ENCODE measurements at places on chromosomes 1 and 21. TPM values are rescaled to one million over a fixed set of nuclear protein-coding genes. Genes with fewer than 3 reads are reported as not detected.
A peak's percentile ranks its signal among the peaks of the same experiment; 100 is the strongest.

The TTF2 gene
- total RNA-seq: 16.1 TPM

The CD247 gene
- 6.5 TPM for total RNA-seq

GRCh38 chr1:211035821-211036380, 98.0 kb downstream of the KCNH1 start:
- no peak for DNase-seq

The IL20 gene
- total RNA-seq: 2.2 TPM

The LCE2B gene
- not detected for total RNA-seq

The NTMT2 gene
- total RNA-seq: not detected

The RNU1-1 gene
- total RNA-seq: under 0.01 TPM

The C1orf94 gene
- 0.72 TPM for total RNA-seq

DNA sequence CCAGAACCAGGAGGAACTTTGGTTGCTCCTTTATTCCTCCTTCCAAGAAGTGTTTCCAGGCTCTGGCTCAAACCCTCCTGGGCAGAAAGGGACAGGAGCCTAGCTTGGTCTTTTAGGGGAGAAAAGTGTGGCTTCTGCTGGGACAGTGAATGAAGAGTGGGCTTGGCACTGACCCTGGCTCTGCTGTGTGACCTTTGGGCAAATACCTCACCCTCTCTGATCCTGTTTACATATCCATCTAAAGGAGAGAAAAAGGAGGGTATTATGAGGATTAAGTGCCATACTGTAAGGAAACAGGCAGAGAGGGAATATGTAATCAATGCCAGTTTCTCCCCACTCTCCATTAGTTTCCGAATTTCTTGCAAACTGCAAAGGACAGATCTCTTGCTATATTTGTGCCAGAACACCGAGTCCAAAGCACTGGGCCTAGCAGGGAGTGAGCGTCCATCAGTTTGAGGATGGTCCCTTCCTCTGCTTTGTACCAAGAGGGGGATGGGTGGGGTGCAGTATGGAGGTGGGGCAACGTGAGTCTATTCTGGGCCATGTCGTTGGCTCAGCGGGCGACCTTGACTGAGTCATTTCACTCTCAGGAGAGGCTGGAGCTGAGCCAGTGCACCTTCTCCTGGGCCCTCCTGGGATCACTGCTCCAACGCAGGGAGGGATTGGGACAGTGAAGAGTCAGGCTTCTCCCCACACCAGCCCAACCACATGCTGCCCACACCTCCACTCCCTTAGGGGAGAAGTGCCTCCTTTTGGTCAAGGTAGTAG, 38.4 kb downstream of the IGSF21 start:
- DNase-seq: no peak

GRCh38 chr21:40841524-40842196, 5.3 kb downstream of the DSCAM start:
- DNase-seq: peak; percentile 80

The CD1B gene
- 1.2 TPM for total RNA-seq

DNA sequence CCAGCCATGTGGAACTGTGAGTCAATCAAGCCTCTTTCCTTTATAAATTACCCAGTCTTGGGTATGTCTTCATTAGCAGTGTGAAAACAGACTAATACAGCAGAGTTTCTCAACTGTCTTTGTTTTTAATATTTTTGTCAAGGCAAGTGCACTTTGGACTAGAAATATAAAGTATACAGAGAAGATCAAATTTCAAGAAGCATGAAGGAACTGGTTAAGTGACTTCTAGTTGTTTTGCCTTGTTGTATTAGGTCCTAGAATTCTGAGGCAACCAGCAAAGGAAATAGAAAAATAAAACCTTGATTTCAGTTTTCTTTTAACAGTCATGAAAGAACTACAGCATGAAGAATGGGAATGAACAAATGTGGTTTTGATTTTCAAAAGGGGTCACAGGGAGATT, 131.1 kb upstream of the PTGFR start:
- no peak for DNase-seq

The REN gene
- not detected for total RNA-seq

The FLVCR1 gene
- total RNA-seq: 32.3 TPM

DNA sequence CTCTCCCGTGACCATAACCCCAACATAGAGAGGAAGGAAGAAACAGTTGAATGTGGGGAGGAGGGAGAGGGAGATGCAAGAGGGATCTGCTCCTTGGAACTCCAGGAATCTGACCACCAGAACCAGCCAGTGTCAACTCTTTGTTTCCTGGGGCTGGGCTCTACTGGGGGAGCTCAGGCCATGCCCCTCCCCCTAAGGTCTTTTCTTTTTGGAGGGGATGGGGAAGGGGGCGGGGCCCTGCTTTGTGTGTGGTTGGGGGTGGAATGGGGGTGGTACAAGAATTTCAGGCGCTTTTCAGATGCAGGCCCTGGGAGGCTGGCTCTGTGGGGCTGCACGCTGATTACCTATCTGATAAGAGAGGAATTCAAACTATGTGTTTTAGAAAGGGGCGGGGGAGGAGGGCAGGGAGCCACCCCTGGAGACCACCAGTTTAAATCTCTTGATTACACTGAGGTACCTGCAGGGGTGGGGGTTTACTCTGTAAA, 8.3 kb downstream of the LIN28A start:
- DNase-seq: no peak

The KLF17 gene
- 5.5 TPM for total RNA-seq

DNA sequence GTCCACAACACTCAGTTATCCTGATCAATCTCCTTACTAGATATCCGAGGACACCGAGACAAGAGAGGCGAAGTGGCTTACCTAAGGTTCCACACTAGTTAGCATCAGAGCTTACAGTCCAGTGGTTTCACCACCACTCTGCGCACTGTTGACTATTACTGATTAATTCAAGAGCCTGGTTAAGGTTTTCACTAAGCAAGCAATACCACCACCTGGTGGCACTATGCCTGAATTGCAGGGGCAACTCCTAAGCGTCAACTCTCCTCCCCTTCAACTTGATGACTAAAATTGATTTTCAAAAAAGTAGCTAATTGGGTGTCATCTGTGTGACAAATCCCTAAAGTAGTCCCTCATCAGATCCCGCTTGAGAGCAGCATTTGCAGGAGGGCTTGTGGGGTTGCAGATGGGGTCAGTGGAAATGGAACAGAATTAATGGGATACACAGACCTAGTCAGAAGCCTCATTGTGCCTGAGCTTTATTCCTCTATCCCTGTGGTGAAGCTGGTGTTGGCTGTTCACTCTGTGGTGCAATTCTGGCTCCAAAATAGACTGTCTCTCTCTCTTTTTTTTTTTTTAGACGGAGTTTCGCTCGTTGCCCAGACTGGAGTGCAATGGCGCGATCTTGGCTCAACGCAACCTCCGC, 9.1 kb downstream of the TTC22 start:
- DNase-seq: no peak

DNA sequence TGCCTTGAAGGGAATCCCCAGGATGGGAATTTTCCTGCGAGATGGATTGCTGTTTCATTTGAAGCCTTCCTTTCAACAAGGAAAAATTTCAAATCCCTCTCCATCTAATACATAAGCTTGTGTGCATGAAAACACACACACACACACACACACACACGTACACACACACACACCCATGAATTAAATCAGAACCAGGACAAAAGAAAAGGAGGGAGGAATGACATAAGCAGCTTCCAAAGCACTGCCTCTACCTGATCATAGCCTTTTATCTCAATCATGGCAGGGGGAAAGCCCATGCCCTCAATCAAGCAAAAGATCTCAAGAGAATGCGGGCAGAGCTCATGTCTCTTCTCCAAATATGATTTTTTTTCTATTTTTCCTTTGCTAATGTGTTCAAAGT, 139.7 kb downstream of the SLC44A5 start:
- no peak for DNase-seq

DNA sequence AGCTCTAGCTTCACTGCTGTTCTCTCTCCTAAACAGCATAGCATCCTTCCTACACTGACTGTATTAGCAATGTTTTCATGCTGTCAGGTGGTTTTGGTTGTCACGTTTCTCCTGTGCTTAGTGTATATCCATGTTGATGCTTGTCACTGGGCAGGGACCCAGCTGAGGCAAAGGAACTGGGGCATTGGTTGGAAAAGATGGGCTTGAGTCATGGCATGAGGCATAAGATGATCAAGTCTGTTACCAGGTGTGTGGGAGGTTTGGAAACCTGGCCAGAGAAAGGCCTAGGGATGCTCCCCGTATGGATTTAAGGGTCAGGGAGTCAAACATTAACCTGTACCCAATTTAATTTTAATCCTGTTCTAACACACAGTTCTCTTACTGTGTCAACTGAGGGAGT, 69.6 kb downstream of the OSBPL9 start:
- no peak for DNase-seq

The SPATA46 gene
- not detected for total RNA-seq
